Fibroblast of skin of right biceps (primary cell): ENCODE measurements at places on chromosomes 12 and 14.

GRCh38 chr12:118350908-118351559 is 21.7 kb downstream of the TAOK3 start:
- no peak for DNase-seq

GRCh38 chr14:93456356-93456755 is 25.6 kb downstream of the UNC79 start:
- DNase-seq: no peak

DNA sequence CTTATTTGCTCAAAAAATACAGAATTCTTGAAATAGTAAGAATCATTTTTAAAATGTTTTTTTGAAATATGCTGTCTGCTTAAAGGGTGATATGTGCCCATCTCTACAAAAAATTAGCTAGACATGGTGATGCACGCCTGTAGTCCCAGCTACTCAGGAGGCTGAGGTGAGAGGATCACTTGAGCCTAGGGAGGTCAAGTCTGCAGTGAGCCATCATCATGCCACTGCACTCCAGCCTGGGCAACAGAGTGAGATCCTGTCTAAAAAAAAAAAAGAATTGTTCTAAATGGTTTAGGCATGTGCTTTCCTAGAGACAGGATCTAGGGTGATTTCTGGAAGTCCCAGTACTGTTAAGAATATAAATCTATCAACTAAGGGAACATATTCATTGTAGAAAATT is 75.6 kb upstream of the HECTD1 start:
- no peak for DNase-seq

- DNase-seq: no peak
Measured at GRCh38 chr12:94676031-94676641, 25.8 kb upstream of the TMCC3 start.

DNA sequence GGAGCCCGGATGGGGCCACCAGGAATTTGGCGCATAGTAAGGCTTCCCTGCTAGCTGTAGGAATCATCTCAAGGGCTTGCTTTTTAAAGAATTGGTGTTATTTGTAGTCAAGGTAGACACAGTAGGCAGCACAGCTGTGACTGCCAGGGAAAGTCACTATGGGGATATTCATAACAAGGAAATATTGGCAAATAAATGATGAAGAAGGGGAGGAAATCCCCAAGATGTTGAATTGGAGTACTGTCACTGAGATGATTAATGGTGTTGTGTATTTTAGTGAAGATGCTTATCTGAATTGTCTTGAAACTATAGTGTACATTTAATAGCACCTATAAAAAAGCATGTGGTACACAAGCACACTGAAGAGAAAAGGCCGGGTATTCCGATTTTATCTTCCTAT is 118.9 kb downstream of the NPAS3 start:
- no peak for DNase-seq

DNA sequence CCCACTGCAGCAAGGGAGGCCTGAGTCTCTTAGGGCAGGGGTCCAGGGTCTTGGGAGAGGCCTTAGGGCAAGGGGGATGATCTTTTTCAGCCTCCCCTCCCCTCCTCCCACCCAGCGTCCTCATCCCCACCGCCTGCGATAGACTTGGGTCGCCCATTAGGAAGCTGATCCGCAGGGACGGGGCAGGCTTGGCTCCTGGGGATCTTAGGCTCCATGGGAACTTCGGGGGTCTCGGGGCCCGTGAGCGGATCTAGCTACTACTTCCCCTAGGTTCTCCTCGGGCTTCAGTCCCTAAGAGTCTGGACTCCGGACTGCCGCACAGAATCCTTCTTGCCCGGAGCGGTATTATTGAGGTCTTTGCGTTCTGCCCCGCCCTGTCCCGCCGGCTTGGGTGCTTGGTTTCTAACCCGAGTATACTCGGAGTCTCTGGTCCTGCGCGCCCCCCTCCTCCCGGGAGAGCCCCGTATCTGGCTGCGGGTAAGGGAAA is 2.2 kb upstream of the PTHLH start:
- DNase-seq: no peak

DNA sequence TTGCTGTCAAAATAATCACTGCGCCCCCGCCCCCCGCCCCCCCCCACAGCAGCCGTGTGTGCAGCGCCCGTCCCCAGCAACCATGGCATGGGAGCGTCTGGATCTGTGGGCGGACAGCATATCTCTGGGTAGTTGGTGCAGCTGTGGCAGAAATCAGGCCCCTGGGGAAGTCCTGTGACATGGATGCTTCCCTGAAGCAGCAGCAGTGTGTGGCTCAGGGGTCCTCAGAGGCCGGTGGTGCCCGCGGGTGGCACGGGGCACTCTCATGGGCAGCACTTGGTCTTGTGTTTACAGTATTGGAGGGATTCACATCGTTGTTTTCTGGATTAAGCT is 19.2 kb downstream of the XRCC3 start:
- no peak for DNase-seq

DNA sequence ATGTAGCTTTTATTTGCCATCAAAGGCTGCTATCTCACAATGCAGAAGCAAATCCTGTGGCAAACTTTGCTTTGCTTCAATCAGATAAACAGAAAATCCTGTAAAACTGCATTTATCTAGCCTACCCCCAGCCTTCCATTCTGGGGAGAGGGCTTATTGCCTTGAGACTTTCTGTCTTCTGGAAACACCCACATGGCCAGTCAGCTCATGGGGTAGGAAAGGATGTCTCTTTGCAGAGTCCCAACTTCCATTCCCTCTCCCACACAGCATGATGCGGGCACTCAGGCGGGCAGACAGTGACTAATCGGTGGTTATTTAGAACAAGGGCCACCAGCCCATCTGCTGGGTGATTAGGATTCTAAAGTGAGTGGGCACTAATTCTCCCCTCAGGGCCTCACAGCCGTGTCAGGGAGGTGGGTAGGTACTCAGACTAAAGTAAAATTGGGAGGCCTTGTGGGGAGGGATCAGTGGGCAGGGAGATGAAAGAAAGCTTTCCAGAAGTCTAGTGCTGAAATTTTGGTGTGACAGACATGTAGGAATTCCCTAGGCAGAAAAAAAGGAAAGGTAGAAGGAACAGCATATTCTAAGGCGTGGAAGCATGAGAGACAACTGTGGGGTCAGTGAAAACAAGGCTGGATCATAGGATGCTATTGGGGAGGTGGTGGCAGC is 720.5 kb downstream of the VRK1 start:
- DNase-seq: no peak

DNA sequence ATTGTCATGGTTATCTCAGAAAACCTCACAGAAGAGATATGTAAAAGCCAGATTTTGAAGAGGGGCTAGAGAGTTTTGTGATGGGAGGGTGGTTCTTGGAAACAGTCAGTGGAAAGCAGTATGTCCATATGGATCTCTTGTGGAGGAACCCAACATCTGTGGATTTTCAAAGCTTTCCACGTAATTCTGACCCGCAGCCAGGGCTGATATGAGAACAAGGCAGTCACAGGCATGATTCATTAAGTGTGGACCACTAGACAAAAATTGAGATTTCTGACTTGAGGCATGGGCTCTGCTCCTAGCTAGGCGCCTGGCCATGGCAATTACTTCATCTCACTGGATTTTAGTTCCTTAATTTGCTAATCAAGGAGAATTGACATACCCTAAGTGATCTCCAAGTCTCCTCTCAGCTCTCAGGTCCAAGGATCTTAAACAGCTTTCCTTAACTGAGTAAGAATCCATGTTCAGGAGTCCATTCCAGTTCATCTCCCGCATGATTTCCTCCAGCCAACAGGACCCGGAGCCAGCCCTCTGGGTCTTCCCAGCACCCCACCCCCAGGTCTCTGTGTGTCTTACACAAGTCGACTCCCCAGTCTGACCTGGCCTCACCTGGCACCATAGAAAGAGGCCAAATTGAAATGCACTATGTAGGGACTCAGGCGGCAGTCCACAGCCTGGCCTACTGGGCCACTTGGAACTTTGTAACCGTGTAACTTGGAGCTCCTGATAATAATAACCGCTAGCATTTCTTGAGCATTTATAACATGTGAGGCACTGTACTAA is 176.3 kb upstream of the PARP11 start:
- DNase-seq: no peak

DNA sequence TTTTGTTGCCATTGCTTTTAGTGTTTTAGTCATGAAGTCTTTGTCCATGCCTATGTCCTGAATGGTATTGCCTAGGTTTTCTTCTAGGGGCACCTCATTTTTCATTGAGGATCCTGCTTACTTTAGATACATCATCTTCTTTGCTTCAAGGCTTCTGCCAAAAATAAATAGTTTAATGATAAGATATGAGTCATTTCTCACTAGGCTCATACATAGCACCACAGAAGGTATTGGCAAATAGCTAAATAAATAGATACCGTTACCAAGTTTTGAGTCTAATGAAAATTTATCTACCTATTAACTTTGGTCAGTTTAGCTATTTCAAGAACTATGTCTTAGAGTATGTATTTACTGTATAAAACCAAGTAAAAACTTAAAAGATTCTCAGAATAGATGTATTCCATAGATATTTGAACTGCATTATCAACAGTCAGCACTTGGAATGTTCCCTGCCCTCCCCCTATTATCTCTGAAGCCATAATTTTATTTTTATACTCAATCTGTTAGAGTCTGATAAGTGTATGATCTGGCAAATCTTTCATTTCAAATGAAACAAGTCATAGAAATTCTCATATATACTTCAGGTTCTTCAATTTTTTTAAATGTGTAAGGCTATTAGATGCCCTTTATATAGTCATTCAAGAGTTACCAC is 310.2 kb downstream of the CCDC91 start:
- peak; percentile 47 for DNase-seq

DNA sequence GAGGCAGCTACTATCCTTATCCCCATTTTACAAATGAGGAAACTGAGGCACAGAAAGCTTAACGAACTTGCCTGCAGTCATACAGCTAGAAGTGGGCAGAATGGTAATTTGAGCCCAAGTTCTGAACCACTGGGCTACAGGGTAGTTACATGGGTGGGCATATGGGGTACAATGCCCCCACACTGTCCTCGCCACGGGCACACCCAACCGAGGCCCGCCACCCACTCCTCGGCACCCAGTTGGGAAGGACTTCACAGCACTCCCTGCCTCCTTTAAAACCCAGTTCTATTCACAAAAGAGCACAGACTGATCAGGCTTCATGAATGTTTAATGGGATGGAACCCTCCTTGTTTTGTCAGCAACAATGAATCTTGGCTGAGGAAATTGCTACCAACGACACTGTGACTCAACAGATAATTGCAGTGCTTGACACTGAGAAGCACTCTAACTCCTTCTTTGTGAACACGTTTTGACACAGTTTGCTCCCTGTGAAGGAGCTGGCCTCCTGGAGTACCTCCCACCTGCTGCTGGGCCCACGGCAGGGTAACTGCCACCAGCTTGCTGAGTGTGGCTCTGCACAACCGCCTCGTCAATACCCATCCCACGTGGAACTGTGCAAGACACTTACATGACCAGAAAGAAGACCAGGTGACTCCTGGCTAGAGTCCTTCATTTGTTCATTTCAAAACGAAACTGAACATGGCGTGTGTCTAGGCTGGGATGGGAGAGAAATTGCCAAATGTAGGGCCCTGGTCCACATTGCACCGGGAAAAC is 63.5 kb downstream of the CLMN start:
- peak; percentile 45 for DNase-seq

DNA sequence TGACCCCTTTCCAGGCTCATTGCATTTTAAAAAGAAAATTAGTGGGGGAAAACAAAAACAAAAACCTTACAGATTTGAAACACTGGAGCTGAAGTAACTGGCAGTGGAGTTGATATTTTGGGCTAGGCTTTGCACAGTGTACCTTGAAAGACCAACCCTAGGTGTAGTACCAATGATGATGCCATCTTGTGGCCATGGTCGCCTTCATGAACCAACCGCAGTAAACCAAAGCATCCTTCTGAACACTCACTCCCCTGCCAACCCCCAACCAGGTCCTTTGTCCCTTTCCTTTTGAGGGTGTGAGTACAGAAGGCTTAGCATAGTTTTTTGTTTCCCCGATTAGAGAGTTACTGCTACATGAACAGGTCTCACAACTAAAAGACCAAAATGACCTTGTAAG is 5.9 kb downstream of the TOMM20L start:
- DNase-seq: no peak

GRCh38 chr14:34266344-34266743 is 195.7 kb downstream of the SPTSSA start:
- DNase-seq: no peak

DNA sequence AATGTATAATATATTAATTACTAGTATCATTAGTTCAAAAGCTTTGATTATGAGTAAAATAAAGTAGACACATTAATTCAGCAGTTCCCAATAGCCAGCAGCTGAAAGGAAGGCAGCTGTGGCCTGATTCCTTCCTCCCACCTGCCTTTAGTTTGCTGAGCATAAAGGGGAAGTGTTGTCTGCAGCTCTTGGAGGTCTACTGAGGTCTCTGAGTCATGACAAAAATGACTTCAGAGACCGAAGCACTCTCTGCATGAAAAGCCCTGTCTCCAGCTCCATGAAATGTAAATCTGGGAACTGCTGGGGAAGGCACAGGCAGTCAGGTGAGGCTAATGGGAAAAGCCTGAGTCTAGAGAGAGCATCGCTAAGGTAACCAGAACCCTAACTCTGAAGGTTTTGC is 165.4 kb downstream of the NRXN3 start:
- no peak for DNase-seq

- no peak for DNase-seq
Measured at GRCh38 chr14:39233680-39234326, at the start of gene MIA2. MIA2 (plus strand) TSS chr14:39233915; CDS start chr14:39234115, 200 bp downstream.

GRCh38 chr12:57235017-57235727 is 5.7 kb downstream of the SHMT2 start:
- DNase-seq: peak; percentile 67
